ENCODE measurements at places on chromosomes 16 and 17.

- no peak overlapping the region for H3K4me3 ChIP-seq
- no peaks in the 10 kb centered on the region for H3K27me3 ChIP-seq
- H3K27ac ChIP-seq: no peak overlapping the region
- H3K36me3 ChIP-seq: no peaks in the 10 kb centered on the region
- peaks cover 3% of the 10 kb centered on the region for H3K4me1 ChIP-seq
- DNase-seq: no peak
These were observed 189.9 kb downstream of the FTO start for GRCh38 chr16:53893731-53894435.

DNA sequence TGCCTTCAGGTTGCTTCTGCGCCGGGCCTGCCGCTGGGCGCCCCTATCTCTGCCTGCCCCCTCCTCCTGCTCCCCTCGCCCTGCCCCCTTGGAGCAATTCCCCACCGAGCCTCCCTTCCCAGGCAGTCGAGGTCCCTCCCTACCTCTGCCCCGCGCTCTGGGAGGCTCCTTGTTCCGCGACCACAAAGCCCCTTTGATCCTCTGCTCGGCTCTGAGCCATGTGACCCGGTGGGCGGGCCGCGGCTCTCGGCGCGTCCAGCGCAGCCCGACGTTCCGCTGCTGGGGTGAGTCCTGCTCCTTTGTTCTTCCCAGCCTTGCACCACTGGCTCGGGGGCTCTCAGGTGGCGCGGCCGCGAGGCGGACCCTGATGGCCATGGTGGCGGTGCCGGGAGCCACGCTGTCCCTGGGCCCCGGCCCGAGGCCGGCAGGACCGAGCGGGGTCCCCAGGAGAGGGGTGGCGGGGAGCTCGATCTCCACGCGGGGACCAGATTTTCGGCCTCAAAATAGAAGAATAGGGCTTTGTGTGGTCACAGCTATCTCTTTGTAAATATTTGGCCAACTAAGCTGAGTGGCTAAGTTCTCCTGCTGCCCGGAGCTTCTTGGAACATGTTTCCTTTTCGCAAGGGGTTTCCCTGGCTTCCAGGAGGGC, 310.6 kb downstream of the SEC14L1 start:
- H3K4me3 ChIP-seq: peak overlapping the region; percentile 76
- H3K36me3 ChIP-seq: no peaks in the 10 kb centered on the region
- DNase-seq: peak; percentile 92
- no peaks in the 10 kb centered on the region for H3K27me3 ChIP-seq
- H3K4me1 ChIP-seq: peaks cover 74% of the 10 kb centered on the region
- peak overlapping the region; percentile 93 for H3K27ac ChIP-seq

DNA sequence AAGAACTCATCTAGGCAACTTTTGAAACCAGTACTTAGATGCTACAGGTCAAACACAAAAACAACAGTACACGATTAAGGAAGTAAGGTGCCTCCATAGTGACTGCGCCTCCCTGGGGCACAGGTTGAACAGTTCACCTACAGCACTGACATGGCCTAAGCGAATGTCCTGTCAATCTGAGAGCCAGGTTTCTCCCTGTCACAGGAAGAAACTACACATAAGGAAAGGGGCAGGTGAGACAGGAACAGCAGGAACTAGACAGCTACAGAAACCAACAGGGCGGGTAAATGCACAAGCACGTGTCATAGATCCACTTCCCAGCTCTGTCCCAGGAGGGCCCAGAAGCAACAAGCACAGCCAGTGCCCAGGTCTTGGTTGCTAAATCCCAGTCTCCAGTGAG, 8.0 kb upstream of the ARHGDIA start:
- H3K4me1 ChIP-seq: no peaks in the 10 kb centered on the region
- no peaks in the 10 kb centered on the region for H3K27me3 ChIP-seq
- peaks cover 2% of the 10 kb centered on the region for H3K36me3 ChIP-seq

DNA sequence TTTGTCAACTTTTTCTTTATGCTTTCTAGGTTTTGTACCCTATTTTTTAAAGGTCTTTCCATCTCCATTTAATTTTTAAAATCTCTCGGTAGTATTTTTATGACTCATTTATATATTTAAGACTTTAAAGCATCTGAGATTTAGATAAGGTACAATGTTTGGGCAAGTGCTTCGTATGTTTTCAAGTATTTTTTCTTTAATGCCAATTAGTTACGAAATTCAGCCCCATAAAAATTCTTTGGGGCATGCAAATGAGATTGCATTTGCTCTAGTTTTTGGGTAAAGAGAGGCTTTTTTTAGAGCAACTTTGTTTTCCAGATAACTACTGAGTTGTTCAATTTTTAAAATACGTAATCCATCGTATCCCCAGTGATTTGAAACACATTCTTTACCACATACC, 65.3 kb upstream of the CRHR1 start:
- no peaks in the 10 kb centered on the region for H3K36me3 ChIP-seq
- no peak for DNase-seq
- H3K4me1 ChIP-seq: no peaks in the 10 kb centered on the region
- H3K27me3 ChIP-seq: peaks cover 15% of the 10 kb centered on the region

- no peaks in the 10 kb centered on the region for H3K4me1 ChIP-seq
- H3K36me3 ChIP-seq: no peaks in the 10 kb centered on the region
- no peaks in the 10 kb centered on the region for H3K27me3 ChIP-seq
- H3K4me3 ChIP-seq: no peak overlapping the region
These were observed 18.6 kb upstream of the COL1A1 start for GRCh38 chr17:50219939-50220465.

- no peaks in the 10 kb centered on the region for H3K36me3 ChIP-seq
- H3K27ac ChIP-seq: peak overlapping the region; percentile 4
- H3K27me3 ChIP-seq: no peaks in the 10 kb centered on the region
- H3K4me3 ChIP-seq: no peak overlapping the region
These were observed 324.7 kb downstream of the SEC14L1 start for GRCh38 chr17:77465358-77466041.

Measured in small intestine (tissue), 16 donors.